ENCODE measurements at places on chromosomes 5 and 9. TPM values are rescaled to one million over a fixed set of nuclear protein-coding genes. Genes with fewer than 3 reads are reported as not detected.
A peak's percentile ranks its signal among the peaks of the same experiment; 100 is the strongest.

Gene SURF2
- total RNA-seq = 46.6 TPM

Gene AGXT2
- not detected for total RNA-seq

Gene RAD17
- 23.2 TPM for total RNA-seq

Gene PCDHB2
- 1.1 TPM for total RNA-seq

Gene SLC6A19
- total RNA-seq = not detected

Gene OR1J2
- not detected for total RNA-seq

Gene DMRT3
- not detected for total RNA-seq

Gene AQP3
- 47.7 TPM for total RNA-seq

DNA sequence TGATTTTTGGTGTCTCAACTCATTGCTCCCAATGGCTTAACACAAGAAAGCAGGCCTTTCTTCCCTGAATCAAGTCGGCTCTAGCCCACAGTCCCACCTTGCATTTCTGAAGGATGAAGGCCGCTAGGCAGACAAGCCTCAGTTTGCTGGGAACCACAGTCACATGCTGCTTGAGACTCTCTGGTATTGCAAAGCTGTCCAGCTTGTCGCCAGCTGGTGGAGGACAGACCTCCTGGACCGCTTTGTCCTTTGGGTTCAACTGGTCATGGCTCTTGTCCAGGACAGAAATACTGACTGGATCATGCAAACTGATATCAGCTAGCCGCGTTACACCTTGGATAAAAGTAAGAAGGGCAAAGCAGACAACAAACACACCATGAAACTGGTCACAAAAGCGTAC lies 23.1 kb downstream of the DDX31 start:
- no peak for DNase-seq

DNA sequence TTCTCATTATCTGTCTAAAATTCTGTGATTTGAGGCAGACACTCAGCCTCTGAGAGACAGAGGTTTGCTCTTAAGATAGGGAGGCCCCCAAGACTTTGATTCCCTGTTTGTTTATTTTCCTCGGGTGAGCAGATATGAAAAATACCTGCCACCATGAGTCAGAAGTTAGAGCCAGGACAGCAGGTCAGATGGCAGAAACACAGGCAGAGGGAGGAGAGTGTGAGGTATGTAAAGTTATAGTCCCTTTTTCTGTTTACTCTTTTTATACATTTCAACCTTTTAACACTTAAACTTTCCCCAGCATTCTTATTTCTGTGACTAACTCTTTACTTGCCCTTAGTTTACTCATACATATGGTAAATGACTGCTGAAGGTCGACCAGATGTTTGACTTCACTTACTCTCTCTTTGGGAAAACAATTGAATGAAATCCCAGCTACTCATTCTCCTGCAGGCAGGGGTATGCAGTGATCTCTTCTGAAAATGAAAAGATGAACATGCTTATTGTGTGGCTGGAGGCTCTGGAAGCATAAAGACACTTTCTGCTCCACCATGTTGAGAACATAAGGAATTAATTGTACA lies 383.8 kb downstream of the NTRK2 start:
- peak; percentile 19 for DNase-seq

GRCh38 chr9:136138566-136138965 lies 19.9 kb upstream of the TMEM250 start:
- no peak for DNase-seq

- DNase-seq = peak; percentile 97
Measured at GRCh38 chr5:81303563-81303962, 2.2 kb downstream of the ZCCHC9 start.

DNA sequence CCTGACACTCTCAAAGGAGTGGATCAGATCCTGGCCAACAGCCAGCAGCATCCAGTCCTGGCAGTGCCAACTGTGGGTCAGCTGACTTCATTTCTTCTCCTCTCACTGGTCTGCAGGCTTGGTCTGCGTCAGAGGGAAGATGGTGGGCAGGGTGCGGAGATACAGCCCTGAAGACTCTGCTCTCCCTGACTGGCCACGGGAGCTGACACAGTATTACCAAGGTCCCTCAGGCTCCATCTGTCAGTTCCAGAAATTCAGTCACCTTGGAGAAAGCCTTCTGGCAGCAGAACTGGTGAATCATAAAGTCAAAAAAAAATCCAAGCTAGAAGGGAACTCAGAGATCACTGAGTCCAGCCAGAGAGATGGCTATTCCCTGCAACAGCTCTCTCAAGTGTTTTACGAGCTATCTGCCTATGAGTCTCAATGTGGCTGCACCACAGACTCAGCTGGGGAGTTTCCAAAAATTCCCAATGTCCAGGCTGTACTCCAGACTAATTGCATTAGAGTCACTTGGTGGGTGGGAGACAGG lies 27.9 kb downstream of the C1QTNF2 start:
- peak; percentile 75 for DNase-seq

DNA sequence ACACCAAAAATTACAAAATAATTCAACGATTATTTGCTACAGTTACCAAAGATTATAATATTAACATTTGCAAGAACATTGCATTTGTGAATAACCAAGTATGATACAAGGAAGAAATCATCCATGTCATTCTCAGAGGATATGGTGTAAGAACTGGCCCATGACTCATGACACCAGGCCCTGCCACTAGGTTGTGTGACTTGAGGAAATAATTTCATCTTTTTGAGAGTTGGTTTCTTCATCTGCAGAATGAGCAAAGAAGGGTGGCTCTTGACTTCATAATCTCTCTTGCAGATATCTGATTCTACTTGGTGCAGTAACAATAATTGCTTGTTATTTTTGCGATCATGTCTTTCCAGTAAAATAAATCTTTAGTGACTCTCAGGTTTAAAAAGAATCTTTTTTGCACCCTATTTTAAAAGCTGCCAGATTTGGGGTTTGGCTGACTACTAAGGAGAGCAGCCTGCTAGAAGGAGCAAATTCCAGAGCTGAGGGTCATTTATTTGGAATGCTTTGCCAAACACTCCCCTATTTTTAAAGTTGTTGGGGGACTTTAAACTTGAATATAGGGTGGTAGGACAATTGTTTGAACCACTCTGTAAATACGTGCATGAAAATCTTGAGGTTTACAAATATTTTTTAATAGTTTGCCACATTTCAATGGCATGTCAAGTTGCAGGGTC lies 23.5 kb downstream of the ITGA1 start:
- DNase-seq = peak; percentile 73

DNA sequence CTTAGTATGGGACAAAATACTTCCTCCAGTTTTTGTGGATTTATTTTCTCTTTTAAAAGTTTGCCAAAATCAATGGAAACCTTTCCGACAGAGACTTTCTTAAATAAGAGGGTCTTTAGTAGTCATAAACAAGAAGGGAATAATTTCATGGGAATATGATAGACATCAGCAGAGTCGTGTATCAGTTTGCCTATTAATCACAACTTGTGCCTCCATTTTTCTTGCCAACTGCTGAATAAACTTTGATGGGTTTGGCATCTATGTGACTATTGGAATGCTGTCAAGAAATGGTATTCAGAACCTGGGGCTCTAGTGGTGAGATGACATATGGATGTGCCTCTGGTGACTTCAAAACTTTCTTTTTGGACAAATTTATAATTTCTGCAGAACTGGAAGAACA lies 1668.2 kb downstream of the MAT2B start:
- no peak for DNase-seq

DNA sequence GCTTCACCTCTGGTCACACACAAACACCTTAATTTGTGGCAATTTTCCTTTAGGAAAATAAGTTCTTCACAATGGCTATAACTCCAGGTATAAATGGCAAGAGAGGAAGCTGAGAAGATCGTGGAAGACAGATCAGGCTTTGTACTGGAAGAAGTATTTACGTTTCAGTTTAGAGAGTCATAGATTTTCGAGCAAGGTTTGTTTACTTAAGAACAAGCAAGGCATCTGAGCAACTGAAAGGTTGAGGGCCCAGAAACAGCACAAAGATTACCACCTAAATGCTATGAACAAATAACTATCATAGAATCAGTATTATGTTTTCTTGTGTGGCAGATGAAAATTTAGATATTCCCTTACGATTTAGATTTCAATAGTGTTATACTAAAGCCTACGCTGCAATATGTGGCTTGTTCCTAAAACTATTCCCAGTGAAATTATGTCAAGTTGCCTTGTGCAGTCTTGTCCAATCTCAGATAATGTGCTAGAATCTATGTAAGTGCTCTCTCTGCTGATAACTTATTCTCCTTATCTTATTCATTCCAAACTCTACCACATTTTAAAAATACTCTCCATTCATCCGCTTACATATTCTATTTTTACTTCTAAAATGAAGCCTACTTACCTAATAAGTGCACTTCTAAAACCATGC lies 6.7 kb downstream of the SLCO4C1 start:
- DNase-seq = peak; percentile 29

GRCh38 chr5:148801682-148802276 lies 24.6 kb upstream of the ADRB2 start:
- DNase-seq = no peak

DNA sequence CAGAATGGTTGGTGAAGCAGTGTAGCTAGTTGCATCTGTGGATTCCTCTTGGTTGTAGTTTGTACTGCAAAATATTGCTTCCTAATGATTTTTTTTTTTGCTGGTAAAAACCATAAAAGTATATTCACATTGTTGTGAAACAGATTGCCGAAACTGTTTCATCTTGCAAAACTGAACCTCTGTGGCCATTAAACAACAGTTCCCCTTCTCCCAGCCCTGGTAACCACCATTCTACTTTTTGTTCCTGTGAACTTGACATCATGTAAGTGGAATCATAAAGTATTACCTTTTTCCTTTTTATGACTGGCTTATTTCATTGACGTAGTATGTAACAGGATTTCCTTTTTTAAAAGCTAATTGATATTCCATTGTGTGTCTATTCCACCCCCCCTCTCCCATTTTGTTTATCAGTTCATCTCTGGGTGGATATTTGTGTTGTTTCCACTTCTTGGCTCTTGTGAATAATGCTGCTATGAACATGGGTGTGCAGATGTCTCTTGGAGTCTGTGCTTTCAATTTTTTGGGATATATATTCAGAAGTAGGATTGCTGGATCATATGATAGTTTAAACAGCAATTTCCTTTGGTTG lies 11.8 kb downstream of the SUB1 start:
- no peak for DNase-seq

DNA sequence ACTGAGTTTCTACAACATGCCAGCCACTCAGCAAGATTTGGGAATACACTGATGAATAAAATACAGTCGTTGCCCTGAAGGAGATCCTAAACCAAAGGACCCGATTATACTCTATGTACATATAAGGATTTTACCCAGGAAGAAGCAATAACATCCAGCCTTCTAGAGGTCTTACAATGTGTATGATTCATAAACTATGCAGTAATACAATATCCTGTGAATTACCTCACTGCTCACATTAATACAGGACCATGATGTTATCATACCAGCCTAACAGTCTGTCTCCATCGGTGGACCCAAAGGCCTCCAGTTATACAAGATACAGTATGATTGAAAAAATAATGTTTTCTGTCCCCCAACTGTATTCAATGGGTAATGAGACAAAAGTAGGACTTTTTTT lies 310.5 kb upstream of the TRPM3 start:
- peak; percentile 44 for DNase-seq

GRCh38 chr9:32292611-32293010 lies 91.8 kb upstream of the ACO1 start:
- DNase-seq = no peak

- no peak for DNase-seq
Measured at GRCh38 chr9:33722359-33722675, 73.0 kb upstream of the PRSS3 start.

GRCh38 chr5:59260200-59260599 lies 633.3 kb downstream of the PDE4D start:
- no peak for DNase-seq

DNA sequence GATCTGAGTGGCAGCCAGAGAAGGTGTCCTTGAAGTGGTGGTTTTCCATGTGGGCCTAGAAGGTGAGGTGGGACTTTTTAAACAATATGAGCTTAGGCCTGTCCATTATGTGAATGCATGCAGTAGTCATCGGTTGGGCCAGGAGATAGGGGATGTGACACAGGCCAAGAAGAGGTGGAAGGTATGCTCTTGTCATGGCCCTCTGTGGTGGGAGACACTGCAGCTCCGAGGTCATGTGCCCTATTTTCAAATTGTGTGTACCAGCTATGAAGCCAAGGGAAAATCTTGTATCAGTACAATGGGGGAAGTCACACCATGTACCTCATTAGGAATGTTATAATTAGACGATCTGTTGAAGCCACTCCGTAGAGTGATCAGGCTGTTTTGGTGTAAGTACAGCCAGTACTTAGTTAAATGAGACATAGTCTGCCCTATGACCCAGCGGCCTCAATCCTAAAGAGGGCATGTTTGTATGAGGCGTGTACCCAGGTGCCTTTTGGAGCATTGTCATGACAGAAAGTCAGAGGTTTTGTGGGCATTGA lies 280.1 kb downstream of the MAST4 start:
- DNase-seq = no peak

DNA sequence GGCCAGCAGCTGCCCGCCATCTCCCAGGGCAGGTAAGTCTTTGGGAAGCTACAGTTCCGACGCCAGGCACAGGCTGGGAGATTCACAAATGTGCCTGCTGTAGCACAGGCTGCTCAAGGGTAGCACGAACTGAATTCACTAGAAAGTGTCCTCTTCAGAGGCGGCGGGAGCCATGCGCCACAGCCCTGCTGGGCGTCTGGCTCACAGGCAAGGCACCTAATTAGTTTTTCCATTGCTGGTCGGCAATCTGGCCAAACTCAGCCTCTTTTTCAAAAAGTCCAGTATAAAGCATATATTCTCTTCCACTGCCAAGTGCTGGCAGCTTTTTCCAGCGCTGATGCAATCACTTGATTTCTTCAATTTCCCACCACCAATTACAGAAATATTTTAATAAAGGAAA lies 128.9 kb upstream of the RAPGEF1 start:
- DNase-seq = no peak

DNA sequence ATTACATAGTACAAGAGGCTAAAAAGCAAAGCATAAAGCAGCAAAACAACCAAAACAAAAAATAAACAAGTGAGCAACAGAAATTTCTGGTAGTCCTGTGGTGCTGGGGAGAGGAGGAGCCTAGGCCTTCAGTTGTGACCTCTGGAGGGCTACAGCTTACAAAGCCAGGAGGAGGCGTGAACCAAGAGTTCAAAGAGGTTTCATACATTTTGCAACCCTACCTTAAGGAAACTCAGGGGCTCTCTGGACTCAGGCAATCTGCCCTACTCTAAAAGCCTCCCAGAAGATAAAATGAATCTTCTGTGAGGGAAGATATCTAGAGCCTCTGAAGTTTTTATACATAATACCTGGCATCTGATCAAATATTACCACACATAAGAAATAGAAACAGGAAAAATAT lies 187.4 kb downstream of the AGTPBP1 start:
- DNase-seq = no peak

DNA sequence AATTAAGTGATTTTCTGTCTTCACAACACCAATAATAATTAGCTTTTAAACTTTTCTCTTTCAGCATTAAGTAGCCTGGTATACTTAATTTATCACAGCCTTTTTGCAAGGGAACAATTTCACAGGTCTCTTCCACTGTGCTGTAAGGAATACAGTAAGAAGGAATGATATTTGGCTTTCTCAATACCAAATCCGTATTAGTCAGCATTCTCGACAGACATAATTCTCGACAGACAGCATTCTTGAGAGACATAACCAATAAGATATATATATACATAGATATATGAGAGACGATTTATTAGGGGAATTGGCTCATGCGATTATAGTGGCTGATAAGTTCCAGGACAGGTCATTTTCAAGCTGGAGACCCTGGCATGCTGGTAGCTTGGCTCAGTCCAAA lies 18.0 kb downstream of the PRKAA1 start:
- DNase-seq = no peak
